Keratinocyte (primary cell): ENCODE measurements at places on chromosomes 3 and 15.
A peak's percentile ranks its signal among the peaks of the same experiment; 100 is the strongest.

- no peak for DNase-seq
Observed at GRCh38 chr3:43755516-43756200, 64.9 kb downstream of the ABHD5 start.

- DNase-seq = no peak
Observed at GRCh38 chr3:146747928-146748327, 142.8 kb upstream of the PLSCR5 start.

DNA sequence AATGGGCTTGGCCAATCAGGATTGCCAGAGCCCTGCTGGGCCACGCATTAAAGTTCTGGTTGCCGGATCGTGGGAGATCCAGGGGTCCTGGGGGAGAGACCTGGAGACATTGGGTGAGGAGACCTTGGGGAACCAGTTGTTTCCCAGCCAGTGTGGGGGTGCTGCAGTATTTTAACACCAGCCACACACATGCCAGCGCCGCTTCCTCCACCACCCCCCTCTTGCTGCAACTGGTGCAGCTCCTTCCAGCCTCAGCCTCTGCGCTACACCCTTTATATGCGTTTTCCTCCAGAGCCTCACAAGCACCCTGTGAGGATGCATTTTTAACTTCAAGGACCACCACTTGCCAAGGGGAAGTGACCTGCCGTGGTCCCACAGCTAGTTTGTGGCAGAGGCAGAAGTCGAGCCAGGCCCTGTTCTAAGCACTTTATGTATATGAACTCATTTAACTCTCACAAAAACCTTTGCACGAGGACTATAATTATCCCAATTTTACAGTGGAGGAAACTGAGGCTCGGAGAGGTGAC lies 29.4 kb upstream of the GRIP2 start:
- no peak for DNase-seq

GRCh38 chr15:25800761-25801515 lies 62.2 kb downstream of the ATP10A start:
- no peak for DNase-seq

- DNase-seq = no peak
Observed at GRCh38 chr15:58407236-58407775, 24.5 kb upstream of the LIPC start.

GRCh38 chr15:88606070-88606794 lies 14.9 kb upstream of the AEN start:
- DNase-seq = no peak

- DNase-seq = no peak
Observed at GRCh38 chr15:79478108-79478507, 46.0 kb downstream of the MINAR1 start.

DNA sequence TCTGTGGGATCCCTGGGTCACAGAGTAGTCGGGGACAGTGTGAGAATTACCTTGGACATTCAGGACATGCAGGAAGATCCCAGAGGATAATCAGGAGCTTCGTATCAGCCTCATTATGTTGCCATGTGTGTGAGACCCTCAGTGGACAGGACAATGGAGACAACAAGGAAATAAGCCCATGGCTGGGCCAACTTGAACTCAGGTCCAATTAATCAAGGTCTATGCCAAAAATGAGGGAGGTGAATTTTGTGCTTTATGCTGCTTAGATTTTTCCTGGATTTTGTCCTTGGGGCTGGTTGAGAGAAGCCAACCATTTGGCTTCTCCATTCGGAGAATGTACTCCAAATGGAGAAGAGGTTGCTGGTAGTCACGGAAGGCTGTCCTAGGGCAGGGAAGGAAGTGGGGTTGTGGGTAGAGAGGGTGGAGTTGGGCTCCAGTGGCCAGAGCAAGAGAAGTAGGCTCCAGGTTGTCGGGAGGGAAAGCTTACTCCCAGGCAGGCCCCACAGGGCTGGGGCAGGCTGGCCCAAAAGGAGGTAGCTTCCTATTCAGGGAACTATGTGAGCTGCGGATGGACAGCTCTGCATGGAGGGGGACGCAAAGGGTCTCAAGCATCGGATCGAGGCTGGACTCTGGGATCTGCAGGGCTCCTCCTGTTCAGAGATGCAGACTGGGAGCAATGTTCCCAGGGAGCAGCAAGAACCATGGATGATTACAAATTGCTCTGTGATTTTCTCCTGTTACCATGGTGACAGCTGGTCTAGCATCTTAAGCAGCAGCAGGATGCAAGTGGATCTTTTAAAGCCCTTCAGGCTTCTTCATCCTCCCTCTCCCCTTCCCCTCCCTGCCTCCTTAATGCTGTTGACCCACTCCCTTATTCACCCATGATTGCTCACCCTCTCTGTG lies 91.1 kb downstream of the WNT7A start:
- DNase-seq = no peak

- no peak for DNase-seq
Observed at GRCh38 chr3:176208283-176208682, 989.0 kb downstream of the TBL1XR1 start.

DNA sequence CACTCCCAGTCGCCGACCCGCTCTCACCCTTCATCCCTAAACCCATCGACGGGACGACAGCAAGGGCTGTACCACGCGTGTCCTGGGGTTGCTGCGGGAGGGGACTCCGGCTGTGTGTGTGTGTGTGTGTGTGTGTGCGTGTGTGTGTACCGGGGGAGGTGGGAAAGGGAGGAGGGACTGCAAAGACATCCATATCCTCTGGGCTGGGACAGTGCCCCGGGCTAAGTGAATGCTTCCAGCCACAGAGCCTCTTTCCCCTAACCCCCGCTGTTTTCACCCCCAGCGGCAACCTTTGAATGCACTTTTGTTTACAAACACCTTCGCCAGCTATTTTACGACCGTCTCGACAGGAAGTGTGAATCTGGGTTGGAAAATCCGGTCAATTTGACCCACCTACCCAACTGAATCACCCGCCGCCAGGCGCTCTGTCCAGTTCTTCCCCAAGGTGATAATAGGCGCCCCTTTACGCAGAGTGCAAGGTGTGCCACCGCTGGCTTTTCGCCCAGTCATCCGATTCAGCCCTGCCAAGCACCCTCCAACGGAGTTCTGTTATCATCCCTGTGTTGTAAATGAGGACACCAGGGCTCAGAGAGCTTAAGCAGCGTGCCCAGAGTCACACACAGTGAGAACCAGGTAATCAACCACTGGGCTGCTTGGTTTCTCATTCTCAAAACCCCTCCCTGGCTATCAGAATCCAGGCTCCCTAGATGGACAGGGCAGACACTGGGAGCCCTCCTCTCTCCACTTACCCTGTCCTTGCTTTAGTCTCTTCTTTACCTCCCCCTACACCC lies 739 bp upstream of the AMOTL2 start:
- DNase-seq = no peak

DNA sequence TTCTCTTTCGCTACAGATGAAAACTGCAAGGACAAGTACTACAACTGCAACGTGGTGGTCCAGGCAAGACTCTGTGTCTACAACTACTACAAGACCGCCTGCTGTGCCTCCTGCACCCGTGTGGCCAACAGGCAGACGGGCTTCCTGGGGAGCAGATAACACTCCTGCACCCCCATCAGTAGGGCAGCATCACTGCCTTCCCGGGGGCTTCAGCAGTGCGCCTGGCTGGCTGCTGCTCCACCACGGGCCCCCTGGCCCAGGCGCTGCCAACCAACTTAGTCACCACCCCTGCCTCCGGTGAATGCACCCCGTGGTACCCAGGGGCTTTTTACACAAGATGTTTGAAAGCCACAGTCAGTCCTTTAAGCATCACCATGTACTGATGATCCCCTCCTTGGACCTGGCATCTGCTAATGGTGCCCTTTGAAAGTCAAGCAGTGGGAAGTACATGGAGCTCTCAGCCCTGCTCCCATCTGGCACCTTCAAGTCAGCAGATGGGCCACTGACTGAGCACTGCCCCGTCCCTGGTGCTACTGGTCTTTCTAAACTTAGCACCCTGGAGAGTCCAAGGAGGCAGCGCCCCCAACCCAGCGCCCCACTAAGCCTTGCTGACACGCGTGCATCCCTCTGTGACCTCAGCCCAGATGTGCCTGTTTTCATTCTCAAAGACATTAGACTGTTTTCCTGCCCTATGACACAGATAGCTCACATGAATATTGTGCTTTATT lies 33.0 kb upstream of the NR2E3 start:
- DNase-seq = no peak

GRCh38 chr15:39153058-39153714 lies 427.7 kb upstream of the THBS1 start:
- DNase-seq = no peak

GRCh38 chr3:18761530-18761929 lies 336.4 kb upstream of the SATB1 start:
- no peak for DNase-seq

DNA sequence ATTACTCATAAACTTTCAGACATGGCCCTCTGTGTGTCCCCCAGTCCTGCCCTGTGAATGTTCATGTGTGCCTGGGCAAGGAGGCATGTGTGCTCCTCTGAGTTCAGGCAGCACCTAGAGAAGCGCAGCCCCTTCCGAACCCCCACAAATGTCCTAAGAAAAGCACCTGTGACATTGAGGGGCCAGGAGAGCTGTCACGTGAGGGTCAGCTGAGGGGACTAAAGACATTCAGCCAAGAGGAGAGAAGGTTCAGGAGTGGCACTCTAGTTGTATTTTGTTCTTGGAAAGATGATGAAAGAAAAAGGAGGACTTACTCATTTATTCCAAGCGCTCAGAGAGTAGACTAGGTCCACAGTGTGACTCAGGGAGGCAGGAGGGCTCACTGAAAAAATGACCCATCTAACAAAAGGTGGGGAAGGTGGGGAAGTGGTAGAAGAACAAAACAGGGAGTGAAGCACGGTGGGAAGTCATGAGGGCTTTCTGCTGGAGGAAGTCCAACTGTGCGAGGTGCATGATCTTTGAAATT lies 28.1 kb upstream of the ELP6 start:
- no peak for DNase-seq

DNA sequence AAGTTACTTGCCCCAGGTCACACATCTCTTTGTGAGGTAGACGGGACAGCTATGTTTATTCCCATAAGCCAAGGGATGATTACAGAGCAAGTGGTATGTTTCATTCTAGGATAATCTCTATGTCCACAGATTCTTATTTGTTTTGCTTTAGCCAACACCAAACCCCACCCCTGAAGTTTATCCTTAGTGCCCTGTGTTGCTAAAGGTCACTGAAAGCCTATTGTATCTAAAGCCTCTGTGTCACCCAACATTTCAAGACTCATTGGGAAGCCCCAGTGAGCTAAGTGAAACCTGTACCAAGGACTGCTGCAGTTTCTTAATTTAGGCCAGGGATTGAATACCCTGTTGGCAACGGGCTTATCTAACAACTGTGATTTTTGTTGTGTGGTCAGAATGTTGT lies 135.6 kb downstream of the ADAMTS9 start:
- no peak for DNase-seq

GRCh38 chr3:65901226-65901625 lies 137.5 kb downstream of the MAGI1 start:
- no peak for DNase-seq

DNA sequence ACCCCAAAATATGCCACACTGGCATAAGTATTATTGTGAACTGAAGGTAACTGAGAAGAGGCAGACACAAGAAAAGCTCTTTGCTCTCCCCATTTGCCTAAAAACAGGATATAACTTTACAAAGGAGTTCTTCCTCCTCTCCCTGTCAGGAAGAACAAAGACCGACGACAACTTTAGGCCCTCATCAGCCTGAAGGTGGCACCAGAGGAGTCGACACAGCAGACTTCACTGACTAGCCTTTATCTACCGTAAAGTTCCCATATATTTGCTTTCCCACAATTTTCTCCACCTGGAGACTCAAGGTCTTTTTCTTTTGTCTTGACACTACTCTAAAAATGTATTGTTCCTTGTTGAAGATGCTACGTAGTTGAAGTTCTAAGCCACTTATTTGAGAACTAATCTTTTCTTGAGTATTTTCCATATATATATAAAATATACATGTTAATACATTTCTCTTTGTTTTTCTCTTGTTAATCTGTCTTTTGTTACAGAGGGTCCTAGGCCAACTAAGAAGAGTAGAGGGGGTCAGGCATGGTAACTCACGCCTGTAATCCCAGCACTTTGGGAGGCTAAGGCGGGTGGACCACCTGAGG lies 16.2 kb upstream of the XIRP1 start:
- no peak for DNase-seq

DNA sequence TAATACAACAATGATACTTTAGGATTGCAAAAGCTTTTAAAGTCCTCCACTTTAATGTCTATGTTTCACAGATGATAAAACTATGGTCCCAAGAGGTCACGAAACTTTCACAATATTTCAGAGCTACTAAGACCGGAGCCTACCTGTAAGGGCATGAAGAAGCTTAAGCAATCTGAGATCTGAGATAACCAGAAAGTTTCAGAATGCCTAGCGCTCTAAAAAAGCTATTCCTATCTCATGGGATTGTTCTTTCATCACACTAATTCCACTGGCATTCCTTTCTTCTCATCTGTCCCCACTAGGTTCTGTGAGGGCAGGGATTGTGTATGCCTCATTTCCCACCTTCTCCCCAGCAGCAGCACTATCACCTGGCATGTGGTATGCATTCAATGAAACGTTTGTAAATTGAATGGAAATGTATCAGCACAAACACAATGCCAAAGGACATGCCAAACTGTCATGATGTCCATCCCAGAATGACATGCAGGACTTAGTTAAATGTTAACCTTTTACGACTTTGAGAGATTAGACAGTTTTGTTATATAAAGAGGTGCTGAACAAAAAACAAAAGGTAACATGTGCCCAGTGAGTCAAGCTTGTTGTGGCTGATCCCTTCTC lies 104.7 kb upstream of the NR2F2 start:
- DNase-seq = no peak

GRCh38 chr3:112101916-112102315 lies 15.7 kb downstream of the C3orf52 start:
- peak; percentile 97 for DNase-seq

- no peak for DNase-seq
Observed at GRCh38 chr3:13492976-13493866, 13.1 kb downstream of the HDAC11 start.

- peak; percentile 19 for DNase-seq
Observed at GRCh38 chr15:32730677-32731654, 13.2 kb downstream of the GREM1 start.

GRCh38 chr3:138078096-138078495 lies 37.3 kb downstream of the DZIP1L start:
- DNase-seq = no peak

GRCh38 chr15:25727867-25728600 lies 135.1 kb downstream of the ATP10A start:
- DNase-seq = no peak

DNA sequence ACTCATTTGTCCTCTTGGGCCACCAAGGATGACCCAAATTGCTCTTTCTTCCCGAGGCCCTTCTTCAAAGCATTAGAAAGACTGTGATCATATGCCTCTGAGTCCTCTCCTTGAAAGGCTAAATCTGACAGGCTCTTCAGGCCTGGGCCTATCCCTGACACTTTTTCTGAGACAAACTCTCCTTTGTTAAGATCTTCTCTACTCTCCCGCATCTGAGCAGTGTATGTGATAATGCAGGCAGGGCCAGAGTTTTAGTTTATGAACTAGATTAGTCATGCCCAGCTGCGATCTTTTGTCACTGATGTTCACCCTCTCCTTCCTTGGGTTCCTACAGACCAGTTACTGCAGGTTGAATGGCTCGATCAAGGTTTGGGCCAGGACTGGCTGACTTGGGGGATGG lies 39.2 kb downstream of the MASP1 start:
- no peak for DNase-seq

GRCh38 chr15:33742800-33743199 lies 225.5 kb upstream of the CHRM5 start:
- no peak for DNase-seq

- no peak for DNase-seq
Observed at GRCh38 chr3:85584779-85585356, 626.1 kb downstream of the CADM2 start.
